ENCODE measurements at places on chromosomes 4 and X.
A peak's percentile ranks its signal among the peaks of the same experiment; 100 is the strongest.

DNA sequence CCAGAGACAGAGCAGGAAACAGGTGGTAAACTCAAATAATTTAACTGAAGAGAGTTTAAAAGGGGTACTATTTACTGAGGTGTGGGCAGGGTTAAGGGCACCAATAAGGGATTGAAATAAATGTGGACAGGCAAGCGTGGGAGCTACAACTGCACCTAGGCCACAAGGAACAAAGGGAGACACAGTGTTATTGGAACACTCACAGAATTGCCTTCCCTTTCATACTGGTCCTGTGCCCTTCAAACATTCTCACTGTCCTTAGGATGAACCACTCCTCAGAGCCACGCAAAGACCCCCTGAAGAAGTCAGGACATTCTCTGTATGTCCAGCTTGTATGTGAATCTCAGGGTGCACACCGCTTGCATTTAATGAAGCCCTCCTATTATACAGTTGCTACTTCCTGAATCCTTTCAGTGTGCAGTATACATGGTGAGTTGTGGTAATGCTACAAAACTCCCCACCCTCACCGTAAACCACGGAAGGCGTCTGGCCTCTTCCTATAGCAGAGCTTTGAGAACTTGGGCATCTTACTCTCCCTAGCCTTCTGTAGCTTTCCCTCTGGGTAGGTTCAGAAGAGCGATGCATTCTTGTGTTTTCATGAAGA lies 9.6 kb upstream of the MRPL1 start:
- DNase-seq = no peak

- no peak for DNase-seq
Measured at GRCh38 chr4:12679217-12679616, 804.9 kb downstream of the RAB28 start.

DNA sequence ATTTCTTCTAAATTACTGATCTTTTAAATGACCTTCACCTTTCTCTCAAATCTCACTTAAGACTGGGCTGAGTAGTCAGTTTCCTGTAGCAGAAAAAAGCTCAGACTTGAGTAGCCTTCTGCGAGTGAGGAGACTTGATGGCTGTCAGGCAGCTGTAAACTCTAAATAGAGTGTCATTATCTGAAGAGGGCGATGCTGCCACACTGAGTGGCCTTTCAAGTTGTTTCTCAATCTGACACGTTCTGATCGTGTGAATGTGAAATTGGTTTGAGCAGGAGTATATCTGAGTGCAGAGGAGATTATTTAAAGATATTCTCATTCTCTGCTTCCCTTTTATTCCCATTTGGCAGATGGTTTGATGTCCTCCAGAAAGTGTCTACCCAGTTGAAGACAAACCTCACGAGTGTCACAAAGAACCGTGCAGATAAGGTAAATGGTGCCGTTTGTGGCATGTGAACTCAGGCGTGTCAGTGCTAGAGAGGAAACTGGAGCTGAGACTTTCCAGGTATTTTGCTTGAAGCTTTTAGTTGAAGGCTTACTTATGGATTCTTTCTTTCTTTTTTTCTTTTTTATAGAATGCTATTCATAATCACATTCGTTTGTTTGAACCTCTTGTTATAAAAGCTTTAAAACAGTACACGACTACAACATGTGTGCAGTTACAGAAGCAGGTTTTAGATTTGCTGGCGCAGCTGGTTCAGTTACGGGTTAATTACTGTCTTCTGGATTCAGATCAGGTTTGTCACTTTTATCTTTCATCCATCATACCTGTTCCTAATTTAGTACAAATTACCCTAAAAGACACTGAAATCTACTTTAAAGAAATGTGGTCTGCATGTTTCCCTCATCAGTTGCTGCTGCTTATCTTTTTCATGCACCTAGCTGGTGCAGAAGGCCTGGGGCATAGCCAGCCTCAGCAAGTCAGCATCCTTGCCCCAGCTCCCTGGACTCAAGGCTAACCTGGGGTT lies 74.3 kb upstream of the MSANTD1 start:
- no peak for DNase-seq

GRCh38 chrX:275476-275966 lies 5.7 kb upstream of the PLCXD1 start:
- DNase-seq = no peak

GRCh38 chrX:44245733-44246132 lies 97.7 kb downstream of the EFHC2 start:
- DNase-seq = no peak

- no peak for DNase-seq
Measured at GRCh38 chr4:8778760-8779159, 92.9 kb downstream of the HMX1 start.

GRCh38 chr4:1014291-1015167 lies 3.1 kb downstream of the FGFRL1 start:
- DNase-seq = no peak

- DNase-seq = no peak
Measured at GRCh38 chr4:167232805-167233684, 1.2 kb downstream of the SPOCK3 start.

- no peak for DNase-seq
Measured at GRCh38 chr4:169121861-169122382, 111.9 kb upstream of the CBR4 start.

DNA sequence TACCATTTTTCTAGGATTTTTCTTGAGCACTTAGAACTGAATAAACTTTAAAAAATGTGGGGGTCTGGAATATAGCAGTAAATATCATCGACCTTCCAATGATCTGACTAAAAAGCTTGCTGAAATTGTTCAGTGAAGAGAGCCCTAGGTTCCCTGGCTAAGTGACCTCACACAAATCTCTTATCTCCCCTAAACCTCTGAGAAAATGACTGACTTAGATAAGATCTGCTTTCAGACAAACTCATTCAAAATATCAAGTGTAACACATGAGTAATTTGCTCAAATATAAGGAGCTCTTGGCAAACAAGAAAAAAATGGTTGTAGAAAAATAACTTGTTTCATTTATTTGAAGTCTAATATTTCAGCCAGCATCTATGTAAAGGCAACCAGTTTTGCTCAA lies 441.7 kb upstream of the SLIT2 start:
- no peak for DNase-seq

GRCh38 chr4:148980782-148981480 lies 538.7 kb upstream of the NR3C2 start:
- no peak for DNase-seq

DNA sequence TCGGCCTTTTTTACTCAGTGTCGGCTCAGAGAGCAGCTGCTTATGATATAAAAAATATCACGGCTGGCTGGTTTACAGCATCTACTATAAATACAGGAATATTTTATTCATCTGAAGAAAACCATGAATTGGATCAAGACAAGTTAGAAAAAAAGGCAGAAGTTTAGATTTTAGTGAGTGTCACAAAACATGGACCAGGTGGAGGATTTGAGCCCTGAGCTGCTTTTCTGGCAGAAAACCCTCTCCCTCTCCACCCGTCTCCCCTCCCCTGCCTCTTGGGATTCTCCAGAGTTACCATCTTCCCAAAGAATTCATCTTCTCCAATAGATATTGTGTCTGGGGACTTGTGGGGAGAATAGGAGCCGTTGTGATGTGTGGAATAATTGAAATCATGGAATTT lies 142.8 kb upstream of the RAI2 start:
- DNase-seq = no peak

GRCh38 chr4:101020956-101021355 lies 326.4 kb downstream of the PPP3CA start:
- DNase-seq = no peak

GRCh38 chr4:15955670-15956069 lies 7.3 kb downstream of the FGFBP2 start:
- DNase-seq = no peak

GRCh38 chr4:110533940-110534339 lies 58.0 kb downstream of the ENPEP start:
- no peak for DNase-seq

DNA sequence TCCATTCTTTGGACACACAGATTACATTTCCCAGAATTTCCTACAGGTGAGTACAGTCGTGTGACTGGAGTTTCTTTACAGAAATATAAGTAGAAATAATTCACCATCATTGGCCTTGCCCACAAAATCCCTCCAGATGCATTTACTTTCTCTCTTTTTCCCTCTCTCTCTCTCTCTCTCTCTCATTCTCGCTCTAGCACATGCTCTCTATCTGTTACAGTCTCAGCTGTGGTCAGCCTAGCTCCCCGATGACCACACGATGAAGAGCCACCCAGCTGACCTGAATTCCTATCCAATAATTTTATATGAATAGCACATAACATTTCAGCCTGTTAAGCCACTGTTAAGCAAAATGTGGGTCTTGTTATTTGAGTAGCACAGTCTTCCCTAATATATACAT lies 507.9 kb downstream of the PCDH7 start:
- no peak for DNase-seq

DNA sequence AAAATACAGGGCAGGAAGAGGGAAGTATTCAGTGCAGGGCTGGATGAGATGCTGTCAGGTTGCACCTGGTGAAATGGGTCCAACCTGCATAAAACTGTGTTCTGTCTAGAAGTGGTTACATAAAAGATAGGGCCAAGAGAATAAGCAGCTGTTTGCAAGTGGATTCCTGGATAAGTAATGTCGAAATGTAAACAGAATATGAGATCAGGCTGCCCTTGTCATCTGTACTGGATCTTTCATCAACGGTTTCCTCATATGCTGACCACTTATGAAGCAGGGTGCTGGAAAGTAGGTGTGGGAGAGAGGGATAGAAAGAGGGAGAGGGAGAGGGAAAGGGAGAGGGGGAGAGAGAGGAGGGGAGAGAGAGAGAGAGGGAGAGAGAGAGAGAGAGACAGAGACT lies 349.8 kb upstream of the CPEB2 start:
- no peak for DNase-seq

GRCh38 chrX:40154250-40154852 lies 56.6 kb upstream of the BCOR start:
- peak; percentile 69 for DNase-seq

DNA sequence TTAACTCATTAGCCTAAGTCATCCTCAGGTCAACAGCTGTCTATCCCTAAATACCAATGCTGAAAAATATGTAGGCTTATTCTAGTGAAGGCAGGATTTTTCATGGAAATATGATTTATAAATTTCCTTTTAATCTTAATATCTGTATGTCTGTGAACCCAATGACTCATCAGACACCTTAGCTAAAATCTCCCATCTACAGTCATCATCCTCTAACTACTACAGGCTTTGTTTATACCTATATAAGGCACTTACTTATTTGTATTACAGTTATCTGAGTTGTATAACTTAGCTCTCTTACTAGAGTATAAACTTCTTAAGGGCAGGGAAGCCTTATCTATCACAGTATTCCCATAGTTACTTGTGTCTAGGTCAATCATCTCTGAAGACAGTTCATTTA lies 24.2 kb downstream of the AMMECR1 start:
- no peak for DNase-seq

GRCh38 chr4:7858498-7858897 lies 81.2 kb downstream of the AFAP1 start:
- DNase-seq = no peak

DNA sequence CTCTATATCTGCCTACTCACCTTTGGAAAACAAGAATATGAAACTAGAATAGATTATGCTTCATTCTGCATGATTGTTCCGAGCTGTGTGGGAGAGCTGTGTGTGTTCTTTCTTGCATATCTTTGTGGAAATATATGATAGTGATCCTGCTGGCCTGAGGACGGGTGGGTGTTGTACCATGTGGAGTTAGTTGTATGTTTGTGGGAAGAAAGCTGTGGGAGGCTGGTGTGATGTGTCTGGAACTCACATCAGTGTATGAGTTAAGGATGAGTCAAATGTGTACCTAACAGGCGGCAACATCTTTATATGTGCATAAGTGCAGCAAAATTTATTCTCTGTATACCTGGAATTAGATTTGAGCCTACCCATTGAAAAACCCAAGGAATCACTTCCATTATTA lies 208.1 kb upstream of the ADGRL3 start:
- DNase-seq = no peak

GRCh38 chr4:29052266-29052665 lies 1667.9 kb upstream of the PCDH7 start:
- no peak for DNase-seq

DNA sequence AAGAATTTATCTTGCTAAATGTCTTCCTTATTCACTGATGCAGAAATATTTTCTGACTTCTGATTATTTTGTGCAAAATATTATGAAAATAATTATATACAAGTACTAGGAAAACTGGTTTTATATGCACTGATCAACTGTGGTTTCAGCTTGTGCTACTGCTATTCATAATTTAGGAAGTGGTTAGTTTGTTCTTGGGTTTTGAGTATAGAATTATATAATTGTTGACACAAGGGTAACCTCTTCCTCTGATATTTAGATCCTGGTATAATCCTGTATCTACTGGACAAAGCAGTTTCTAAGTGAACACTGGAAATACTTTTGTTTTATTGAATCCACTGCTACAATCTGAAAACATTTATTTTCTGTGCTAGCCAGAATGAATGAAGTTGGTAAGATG lies 182.8 kb downstream of the PDGFC start:
- no peak for DNase-seq

- DNase-seq = no peak
Measured at GRCh38 chr4:147847751-147848590, 116.1 kb downstream of the ARHGAP10 start.

- DNase-seq = no peak
Measured at GRCh38 chrX:13290891-13291614, 28.8 kb downstream of the ATXN3L start.

GRCh38 chrX:77436682-77437081 lies 10.5 kb upstream of the FGF16 start:
- DNase-seq = no peak

DNA sequence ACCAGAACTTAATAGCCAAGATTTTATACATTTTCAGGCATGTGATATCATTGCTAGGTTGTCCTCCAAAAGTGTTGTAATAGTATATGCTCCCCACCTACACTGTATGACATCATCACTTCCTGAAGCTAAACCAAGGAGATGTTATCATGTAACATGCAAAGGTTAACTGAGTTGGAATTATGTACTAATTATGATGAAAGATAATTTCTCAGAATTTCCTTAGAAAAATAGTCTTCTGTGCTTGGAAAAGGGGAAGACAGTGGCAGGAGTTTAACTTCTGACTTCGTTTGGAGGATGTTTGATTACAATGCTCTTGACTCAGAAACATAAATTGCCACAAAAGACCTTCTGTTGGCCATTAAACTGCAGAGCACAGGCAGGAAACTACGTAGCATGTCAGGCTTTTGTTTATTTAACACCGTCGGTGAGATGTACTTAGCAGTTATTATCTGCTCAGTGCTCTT lies 83.6 kb upstream of the GUCY1A1 start:
- DNase-seq = no peak

- no peak for DNase-seq
Measured at GRCh38 chr4:13329340-13329850, 154.7 kb downstream of the RAB28 start.

GRCh38 chrX:16783452-16783851 lies 2.8 kb upstream of the TXLNG start:
- DNase-seq = no peak
